ENCODE measurements at places on chromosomes 3 and 15.

GRCh38 chr15:68334661-68335124 lies 57.1 kb downstream of the FEM1B start:
- no peak for DNase-seq

- DNase-seq = no peak
Measured at GRCh38 chr15:78007964-78008886, 69.3 kb downstream of the TBC1D2B start.

- DNase-seq = no peak
Measured at GRCh38 chr15:69920221-69920620, 177.5 kb downstream of the TLE3 start.

DNA sequence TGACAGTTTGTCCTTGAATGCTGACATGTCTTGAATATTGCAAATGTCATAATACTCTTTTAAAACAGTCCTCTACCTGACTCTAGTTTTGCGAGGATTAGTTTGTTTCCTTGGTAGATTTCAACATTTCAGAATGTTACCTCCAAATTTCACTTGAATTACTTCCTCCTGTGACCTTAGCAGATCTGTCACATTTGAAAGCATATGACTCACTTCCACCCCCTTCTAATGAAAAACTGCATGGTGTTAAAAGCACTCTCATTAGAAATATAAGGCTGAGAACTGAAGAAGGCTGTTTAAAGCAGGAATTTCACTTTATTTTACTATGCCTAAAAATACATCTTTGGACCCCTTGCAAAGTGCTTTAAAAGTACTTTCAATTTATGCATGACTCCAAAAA lies 598.7 kb upstream of the TGFBR2 start:
- peak; percentile 59 for DNase-seq

GRCh38 chr3:59782664-59783063 lies 732.8 kb upstream of the CFAP20DC start:
- DNase-seq = no peak

DNA sequence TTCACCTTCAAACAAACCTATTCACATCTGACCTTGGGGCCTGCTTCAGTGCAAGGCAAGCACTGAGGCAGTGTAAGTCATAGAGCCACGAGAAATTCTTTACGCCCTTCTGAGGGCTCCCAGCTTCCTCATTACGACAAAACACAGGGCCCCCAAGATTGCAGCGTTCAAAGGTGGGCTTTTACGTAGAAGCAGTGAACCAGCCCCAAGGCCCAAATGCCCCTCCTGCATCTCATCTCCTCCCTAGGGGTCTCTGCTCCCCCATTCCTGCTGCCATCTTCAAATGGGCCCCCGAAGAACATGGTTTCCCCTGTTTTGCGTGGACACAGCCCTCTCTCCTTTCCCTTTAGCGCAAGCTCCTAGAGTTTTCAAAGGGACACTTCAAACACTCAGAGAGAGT lies 285.1 kb downstream of the MEX3B start:
- DNase-seq = no peak

- no peak for DNase-seq
Measured at GRCh38 chr3:55282994-55283393, 204.1 kb downstream of the WNT5A start.

- peak; percentile 71 for DNase-seq
Measured at GRCh38 chr3:133040696-133041523, 2.7 kb downstream of the TMEM108 start.

GRCh38 chr3:88248658-88249057 lies 98.9 kb downstream of the C3orf38 start:
- DNase-seq = no peak

DNA sequence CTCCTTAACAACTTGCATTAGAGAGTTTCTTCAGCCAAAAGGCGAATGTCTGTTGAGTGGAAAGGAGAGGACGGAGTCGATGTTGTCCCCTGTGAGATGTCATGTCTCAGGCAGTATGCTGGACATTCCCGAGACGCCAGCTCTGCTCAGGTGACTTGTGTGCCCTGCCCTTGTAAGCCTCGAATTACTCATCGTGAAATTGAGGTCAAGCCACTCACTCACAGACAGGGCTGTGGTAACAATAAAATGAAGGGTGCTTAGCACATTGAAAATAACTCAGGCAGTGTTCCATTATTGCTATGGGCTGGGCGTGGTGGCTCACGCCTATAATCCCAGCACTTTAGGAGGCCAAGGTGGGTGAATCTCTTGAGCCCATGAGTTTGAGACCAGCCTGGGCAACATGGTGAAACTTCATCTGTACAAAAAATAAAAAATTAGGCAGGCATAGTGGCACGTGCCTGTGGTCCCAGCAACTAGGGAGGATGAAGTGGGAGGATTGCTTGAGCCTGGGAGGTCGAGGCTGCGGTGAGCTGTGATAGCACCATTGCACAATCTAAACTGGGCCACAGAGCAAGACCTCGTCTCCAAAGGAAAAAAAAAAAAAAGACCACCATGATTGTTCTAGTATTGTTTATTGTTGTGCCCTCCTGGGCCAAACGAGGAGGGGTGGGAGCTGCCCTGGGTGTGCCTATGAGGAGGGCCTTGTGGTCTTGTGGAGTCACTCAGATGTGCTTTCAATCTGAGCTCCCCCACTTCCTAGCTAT lies 214.4 kb downstream of the THSD4 start:
- DNase-seq = peak; percentile 18
